ENCODE measurements at places on chromosomes 2 and 18.
A peak's percentile ranks its signal among the peaks of the same experiment; 100 is the strongest.

DNA sequence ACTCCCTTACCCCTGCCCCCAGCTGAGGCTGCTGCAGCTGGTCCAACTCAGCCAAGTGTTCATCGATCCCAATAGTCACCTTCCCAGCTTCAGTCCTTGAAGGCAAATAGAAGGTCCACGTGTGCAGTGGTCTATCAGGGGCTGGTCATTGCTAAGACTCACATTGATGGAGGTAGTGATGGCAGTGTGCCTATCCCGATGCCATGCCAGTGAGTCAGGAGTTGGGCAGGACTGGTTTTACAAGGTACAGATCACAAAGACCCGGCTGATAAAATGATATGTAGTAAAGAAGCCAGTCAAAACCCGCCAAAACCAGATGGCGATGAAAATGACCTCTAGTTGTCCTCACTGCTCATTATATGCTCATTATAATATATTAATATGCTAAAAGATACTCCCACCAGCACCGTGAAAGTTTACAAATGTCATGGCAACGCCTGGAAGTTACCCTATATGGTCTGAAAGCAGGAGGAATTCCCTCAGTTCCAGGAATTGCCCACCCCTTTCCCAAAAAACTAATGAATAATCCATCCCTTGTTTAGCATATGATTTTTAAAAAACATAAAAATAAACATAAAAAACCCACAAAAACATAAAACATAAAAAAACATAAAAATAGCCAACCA is 2.9 kb upstream of the C2orf80 start:
- peak; percentile 7 for DNase-seq

DNA sequence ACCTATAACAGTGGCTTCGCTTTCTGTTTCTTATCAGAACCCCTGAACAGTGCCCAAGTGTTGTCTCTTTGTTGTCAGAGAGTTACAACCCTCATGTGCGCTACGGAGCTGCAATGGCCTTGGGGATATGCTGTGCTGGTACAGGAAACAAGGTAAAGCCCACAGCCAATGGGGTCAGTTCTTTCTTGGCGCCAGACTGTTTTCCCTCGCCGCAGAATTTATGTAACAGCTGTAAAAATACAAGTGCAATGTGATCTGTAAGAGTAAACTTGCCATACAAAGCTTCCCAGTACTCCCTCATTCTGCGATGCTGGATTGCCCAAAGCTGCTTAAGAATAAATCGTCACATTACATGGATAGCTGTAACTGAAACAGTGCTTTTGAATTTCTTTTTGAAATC is 13.9 kb upstream of the HTR2B start:
- no peak for DNase-seq

- DNase-seq = no peak
Measured at GRCh38 chr2:130373808-130374365, 18.0 kb downstream of the PTPN18 start.

DNA sequence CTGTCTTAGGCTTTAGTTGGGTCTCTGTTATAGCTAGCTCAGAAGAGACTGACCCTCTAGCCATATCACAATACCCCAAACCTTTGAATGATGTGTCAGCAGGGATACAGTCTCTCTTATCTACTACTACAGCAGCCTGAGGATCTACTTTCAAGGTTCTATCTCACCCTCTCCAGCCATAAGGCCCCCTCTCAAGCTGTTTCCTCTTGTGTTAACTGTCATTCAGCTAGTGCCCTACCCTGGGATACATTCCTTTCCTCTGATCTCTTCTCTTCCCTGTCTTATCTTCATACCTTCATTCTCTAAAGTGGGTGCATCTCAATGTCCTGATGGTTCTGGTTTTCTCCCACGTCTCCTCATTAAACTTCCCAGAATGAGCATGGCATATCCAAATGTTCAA is 434.7 kb downstream of the NRXN1 start:
- DNase-seq = no peak

DNA sequence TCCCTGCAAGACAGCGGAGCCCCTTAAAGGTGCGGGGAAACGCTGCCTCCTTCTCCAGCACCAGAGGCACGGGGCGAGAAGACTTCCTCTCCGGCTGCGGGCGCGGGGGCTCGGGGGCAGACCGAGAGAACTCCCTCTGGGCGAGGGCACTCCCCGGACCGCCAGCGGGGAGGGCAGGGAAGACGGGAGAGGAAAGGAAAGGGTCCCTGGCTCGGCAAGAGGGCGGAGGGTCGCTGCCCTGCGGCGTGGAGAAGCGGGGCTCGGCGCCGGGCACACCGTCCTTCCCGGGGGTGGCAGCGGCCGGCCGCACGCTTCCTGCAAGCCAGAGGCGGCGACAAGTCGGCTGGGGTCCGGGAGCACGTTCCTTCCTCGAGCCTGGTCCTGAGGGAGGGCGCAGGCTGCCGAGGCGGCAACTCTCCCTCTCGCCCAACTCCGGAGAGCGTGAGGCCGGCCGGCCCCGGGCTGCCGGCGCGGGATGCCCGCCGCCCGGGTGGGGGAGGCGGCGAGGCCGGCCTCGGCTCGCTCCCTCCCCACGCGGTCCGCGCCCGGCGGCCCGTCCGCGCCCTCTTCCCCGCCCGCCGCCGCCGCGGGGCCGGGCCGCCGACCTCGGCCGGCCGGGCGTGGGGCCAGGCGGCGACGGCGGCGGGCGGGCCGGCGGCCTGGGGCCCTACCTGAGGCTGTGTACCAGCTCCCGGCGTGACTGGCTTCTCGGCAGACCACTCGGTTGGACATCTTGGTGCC is 1.1 kb downstream of the MEMO1 start:
- no peak for DNase-seq

GRCh38 chr2:202171241-202171825 is 67.1 kb downstream of the SUMO1 start:
- no peak for DNase-seq

- DNase-seq = no peak
Measured at GRCh38 chr2:162821176-162821575, 17.4 kb downstream of the KCNH7 start.

GRCh38 chr2:107591561-107592279 is 235.0 kb upstream of the RGPD4 start:
- no peak for DNase-seq

Measured in LNCaP clone FGC (cell line).